GM20000 (cell line): ENCODE measurements at places on chromosomes 3 and 15.
A peak's percentile ranks its signal among the peaks of the same experiment; 100 is the strongest.

GRCh38 chr3:120093119-120093910 lies 932 bp downstream of the GSK3B start:
- no peak for DNase-seq

DNA sequence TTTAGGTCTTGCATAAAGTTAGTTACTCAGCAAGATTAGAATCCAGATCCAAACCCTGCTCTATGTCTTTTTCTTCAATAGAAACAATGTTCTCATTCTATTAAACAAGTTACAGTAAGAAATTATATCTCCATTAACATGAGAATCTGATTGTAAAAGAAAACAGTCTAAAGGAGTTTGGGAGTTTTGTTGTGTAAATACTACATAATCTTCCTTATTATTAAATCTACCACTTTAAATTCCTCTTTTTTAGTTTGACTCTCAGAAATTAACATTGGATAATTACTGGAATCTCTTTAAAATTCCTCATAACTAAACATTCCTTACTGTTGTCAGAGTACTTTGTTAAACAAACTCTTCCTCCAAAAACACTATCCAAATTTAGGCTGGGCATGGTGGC lies 1.7 kb upstream of the GOLIM4 start:
- no peak for DNase-seq

DNA sequence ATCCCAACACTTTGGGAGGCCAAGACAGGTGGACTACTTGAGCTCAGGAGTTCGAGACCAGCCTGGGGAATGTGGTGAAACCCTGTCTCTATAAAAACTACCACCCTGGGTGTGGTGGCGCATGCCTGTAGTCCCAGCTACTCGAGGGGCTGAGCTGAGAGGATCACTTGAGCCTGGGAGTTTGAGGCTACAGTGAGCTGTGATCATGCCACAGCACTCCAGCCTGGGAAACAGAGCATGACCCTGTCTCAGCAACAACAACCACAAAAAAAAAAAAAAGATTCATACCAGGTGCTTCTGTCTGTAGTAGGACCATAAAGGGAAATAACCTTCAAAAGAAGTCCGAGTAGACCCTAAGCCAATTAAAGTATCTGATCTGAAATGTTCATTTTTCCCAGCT lies 94.5 kb downstream of the SERPINI1 start:
- no peak for DNase-seq

DNA sequence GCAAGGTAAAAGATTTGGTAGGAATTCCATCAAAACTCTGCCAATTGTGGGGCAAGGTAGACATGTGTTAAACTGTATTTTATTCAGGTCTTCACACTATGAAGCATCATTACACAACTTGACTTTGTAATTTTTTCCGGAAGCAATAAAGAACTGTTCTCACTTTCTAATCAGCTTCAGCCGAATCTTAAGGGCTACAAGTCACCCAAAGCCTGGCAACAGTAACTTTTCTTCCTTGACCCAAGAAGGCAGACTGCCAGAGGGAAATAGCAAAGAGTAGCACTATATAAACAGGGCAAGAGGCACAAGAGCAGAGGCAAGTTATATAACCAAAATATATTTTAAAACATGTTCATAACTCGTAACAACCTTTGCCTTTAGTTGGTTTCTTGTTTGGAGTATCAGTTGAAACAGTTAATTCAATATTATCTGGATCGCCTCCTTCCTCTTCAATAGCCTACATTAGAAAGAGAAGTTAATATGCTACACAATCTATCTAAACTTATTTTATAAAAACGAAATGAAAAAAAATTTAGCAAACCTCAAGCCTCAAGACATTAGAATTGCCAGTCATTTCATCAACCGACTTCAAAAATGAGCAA lies 1.4 kb downstream of the SLTM start:
- DNase-seq, result peak; percentile 61
